ENCODE measurements at places on chromosomes 2 and 18.

- DNase-seq: no peak
Measured at GRCh38 chr2:157887946-157888345, 11.8 kb upstream of the ACVR1 start.

DNA sequence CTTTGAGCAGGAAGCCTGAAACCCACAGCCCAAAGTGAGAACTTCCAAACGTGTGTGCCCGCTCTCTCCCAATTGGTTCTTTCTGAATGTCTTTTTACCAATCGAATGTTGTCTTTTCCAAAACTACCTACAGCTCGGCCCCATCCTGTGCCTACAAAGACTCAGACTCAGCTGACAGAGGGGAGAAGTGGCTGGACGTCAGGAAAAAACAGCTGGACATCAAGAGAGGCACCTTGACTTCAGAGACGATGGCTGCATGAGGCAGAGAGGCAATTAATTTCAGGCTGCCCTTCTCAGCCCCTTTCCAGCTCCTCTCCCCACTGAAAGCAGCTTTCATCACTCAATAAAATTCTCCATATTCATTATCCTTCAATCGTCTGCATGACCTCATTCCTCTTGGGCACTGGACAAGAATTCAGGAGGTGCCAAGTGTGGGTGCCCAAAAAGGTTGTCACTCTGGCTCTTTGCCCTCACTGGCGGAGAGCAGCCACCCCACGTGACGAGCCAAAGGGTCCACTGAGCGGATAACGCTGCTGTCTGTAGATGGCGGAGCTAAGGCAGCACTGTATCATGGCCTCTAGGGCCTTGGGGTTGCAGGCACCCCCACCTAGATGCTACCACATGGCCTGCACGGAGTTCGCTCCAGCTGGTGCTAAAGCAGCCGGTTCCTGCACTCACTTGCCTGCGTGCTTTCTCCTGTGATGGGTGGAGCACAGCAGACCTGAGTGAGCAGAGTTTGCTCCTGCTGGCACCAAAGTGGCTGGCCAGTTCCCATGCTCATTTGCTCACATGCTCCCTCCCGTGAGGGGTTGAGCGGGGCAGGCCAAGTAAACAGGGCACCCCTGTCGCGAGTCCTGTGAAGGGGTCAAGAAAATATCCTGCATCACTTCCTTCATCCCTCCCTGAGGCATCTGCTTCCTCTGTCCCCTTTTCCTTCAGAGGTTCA, 37.9 kb downstream of the FAM210A start:
- DNase-seq: no peak

GRCh38 chr2:25738383-25739343, 65.3 kb upstream of the DTNB start:
- DNase-seq: no peak

DNA sequence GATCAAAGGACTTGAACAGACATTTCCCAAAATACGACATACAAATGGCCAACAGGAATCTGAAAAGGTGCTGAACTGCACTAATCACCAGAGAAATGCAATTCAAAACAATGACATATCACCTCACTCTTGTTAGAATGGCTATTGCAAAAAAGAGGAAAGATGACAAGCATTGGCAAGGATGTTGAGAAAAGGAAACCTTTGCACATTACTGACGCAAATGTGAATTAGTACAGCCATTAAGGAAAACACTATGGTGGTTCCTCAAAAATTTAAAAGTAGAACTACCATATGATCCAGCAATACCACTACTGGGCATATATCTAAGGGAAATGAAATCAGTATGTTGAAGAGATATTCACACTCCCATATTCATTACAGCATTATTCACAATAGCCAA, 57.7 kb upstream of the ASPRV1 start:
- no peak for DNase-seq

DNA sequence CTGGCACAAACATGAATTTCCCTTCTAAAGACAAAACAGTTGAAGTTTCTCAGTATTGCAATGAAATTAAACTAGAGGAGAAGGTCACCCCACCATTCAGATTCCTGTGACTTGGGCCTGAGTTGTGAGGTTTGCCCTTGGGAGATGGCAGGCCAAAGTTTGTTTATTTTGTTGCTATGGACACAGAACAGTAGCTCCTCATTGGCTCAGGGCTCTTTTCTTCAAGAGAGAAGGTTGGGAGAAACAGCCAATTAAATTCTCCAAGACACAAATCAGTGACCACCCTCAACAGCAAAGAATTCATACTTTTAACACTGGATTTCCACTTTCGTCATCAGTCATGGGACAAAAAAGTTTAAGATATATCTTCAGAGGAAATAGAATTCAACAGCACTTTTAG, at the start of gene FLACC1:
Gene FLACC1, minus strand, starts transcription at position 125 of the 400 bp plus-strand sequence. CDS start 5,941 bp downstream, outside the sequence.
- DNase-seq: no peak

GRCh38 chr2:165698444-165698884, 95.6 kb downstream of the GALNT3 start:
- DNase-seq: no peak

DNA sequence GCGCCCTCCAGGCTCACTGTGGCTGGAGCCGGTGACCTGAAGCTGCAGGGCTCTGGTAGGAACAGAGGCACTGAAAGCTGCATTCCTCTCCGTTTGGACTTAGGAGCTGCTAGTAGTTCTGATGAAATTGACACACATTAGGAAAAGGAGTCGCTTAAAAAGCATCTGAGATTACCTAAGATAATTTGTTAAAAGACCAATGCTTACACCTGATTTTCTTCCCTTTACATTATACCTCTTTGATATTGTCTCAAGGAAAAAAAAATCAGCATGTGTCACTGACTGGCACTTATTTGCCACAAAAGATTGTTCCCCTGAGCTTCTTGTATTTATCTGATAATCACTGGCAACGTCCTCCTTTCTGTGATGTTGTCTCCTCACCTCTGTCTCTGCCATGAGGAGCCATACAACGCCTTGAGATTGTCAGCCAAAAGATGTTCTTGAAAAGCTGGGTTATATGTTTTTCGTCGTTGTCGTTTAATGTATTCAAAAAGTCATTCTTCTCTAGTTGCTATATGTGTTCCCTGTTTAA, 618 bp upstream of the CHN1 start:
- no peak for DNase-seq

- DNase-seq: no peak
Measured at GRCh38 chr2:25567406-25567805, 106.0 kb downstream of the DTNB start.

DNA sequence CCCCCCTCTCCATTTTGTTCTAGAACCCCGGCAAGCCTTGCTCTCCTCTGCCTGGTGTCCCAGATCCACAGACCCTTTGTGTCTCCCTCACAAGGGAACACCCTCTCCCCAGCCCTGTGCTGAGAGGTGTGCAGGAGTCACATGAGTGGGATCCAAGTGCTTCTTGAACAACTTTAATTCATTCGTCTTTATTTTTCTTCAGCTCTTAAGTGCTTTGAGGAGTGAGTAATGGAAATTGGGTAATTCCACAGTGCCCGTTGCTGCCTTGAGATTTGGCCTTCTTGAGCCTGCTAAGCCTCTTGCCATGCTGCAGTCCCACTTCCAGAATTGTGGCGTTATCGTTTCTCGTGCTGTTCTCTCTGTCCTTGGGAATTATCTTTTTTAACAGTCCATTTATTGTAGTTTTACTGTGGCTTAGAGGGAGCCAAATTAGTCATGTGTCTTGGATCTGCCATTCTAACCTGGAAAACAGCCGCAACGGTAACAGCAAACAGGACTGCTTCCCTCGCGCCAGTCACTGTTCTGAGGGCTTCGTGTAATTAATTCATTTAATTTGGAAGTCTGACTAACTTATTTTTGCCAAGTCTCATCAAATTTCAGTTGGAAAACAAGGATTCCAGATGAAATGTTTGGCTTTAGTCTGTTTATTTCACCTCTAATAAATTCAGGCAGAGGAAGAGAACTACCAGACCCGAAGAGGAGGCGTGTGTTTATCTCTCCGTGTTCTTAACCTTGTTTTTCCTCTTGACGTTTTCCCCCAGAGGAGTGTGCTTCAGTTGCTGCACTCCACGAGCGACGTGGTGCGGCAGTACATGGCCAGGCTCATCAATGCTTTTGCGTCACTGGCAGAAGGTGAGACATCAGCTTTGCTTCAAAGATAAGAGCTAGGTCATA, 72.0 kb downstream of the ARMC9 start:
- DNase-seq: no peak

GRCh38 chr2:151347906-151348305, 9.5 kb upstream of the TNFAIP6 start:
- DNase-seq: no peak

All from vagina (tissue), 2 donors.